ENCODE measurements at places on chromosomes 12 and 14.

DNA sequence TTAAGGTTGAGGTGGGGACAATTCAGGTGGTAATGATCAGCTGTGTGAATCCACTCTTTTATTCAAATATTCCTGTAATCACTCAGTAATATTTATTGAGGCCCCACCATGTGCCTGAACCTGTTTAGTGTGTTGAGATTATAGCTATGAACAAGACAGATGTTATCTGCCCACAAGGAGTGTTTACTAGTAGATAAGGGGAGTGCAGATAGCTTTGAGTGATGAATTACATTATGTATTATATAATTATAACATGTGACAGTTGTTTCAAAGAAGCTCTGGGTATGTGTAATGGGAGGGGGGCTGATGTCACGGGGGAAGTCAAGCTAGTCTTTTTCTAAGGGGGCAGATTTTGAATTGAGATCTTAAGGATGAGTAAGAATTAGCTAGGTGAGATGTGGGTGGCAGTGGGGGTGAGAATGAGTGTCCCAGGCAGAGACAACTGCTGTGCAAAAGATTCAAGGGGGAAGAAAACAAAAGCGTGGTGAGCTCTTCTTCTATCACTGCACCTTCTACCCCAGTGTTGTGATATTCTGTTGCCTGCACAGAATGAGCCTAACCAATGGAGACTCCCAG lies 21.3 kb upstream of the SRRM4 start:
- DNase-seq = no peak

GRCh38 chr14:91231446-91231845 lies 13.1 kb downstream of the GPR68 start:
- DNase-seq = no peak

DNA sequence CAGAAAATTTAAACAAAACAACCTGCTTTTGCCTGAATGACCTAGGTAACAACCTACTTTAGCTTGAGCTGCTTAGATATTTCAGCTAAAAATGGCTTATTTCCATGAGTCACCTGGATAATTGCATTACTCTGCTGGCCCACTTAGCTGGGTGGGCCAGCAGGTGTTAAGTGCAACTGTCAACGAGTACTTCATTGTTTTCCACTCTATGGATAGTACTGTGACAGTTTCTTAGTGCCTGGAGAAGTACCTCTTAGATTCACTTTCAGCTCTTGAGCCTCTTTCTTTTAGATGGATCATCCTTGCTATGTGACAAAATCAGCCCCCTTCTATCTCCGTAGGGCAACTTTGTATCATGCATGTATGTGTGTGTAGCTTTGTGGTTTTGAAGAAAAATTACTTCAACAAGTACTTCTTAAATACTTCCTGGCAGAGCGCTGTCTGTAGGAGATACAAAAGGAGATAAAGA lies 368.2 kb upstream of the ATP2B1 start:
- DNase-seq = no peak

GRCh38 chr14:22986508-22987054 lies 4.2 kb upstream of the AJUBA start:
- peak; percentile 73 for DNase-seq

DNA sequence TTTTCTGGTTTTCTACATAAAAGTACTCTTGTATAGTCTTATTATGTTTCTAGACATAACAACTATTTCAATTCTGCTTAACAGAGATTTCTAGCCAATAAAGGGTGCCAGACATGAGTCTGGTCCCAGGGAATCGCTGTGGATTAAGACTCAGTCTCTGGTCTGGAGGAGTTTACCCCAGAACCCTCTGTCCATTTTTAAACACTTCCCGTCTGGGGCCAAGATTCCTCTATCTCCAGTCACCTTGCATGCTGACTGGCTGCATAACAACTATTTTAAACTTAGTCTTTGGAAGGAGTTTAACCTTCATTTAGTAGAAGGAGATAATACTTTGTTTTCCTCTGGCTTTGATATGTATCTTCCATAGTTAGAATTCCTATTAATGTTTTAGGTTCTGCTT lies 163.1 kb upstream of the IFNG-AS1 start:
- no peak for DNase-seq

DNA sequence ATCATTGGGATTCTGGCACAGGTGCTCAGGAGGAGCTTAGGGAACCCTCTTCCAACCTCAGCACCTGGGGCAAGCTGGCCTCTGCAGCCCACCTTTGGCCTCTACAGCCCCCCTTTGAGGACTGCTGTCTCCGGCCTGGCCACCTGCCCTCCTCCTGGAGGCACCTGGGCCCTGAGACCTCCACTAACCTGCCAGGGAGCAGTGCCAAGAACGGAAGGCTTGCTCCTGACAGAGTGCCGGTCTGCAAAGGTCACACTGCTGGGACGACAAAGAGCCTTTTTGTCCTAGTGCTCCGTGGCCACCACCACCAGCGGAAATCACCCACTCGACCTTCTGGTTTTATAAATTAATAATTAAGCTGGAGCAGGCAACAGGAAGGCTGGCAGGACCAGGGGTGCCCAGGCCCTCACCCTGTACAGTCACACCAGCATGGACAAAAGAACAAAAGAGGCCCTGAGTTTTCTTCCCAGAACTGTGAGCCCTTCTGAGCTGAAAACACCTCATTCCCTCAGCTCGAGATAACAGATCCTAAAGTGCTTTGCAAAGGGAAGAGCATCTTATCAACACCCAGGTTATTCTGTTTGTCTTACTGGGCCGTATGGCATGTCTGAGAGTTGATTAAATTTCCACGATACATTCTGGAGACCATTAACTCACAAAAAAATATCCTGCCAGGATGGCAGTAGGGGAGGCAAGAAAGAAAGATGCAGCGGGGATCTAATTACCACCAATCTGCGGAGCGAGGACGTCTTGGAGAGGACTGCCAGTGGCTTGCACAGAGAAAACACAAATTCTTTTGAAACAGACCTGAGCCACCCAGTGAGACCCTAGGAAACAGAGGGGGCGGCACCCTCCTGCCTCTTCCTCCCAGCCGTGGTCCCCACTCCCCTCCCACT lies 8.2 kb downstream of the TESC start:
- DNase-seq = no peak

DNA sequence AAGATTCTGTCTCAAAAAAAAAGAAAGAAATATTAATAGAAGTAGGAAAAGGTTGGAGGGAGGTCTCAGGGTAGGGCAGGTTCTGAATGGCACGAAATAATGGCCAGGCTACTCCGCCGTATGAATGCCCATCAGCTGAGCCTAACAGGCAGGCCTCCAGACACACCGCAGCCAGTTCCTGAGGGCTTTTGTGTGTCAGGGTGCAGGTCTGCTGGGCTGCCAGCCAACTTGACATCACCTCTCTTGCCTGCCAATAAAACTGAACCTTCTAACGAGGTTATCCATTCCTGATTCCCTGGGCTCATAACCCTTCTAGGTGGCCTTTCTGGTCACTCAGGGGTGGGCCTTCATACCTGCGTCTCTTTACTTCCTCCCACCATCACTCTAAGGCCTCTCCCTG lies 3.0 kb downstream of the IFI27 start:
- DNase-seq = no peak

GRCh38 chr12:92341065-92341668 lies 195.5 kb upstream of the BTG1 start:
- DNase-seq = no peak

- no peak for DNase-seq
These were observed 14.1 kb downstream of the ITGA7 start for GRCh38 chr12:55693323-55694187.

GRCh38 chr12:123037791-123038190 lies 57.3 kb downstream of the ARL6IP4 start:
- no peak for DNase-seq

DNA sequence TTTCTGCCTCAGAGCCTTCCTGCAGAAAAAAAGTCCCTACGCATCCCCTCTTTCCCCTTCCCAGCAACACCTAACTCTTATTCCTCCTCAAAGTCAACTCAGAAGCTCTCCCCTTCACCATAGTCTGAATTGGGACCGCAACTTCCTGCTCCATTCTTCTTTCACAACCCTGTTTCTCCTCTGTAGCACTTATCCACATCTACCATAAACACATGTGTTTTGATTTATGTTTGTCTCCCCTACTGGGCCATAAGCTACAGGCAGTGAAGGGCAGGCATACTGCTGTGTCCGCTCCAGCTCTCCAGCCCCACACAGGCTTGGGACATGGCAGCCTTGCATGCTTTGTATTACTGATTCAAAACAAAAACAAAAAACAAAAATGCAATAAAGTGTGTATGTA lies 5.9 kb downstream of the SDR9C7 start:
- DNase-seq = no peak

GRCh38 chr14:51327376-51327775 lies 87.3 kb downstream of the TMX1 start:
- DNase-seq = no peak

GRCh38 chr12:42969355-42969754 lies 379.8 kb upstream of the PRICKLE1 start:
- no peak for DNase-seq

- DNase-seq = no peak
These were observed 10.3 kb downstream of the SLC6A12 start for GRCh38 chr12:203462-204260.

- DNase-seq = no peak
These were observed 124.6 kb downstream of the SINHCAF start for GRCh38 chr12:31201382-31201781.

- DNase-seq = peak; percentile 73
These were observed at the start of gene PARP11 for GRCh38 chr12:3872800-3873636. Gene PARP11 (minus strand): TSS chr12:3873399. CDS start chr12:3873229, 170 bp downstream.

GRCh38 chr12:112167031-112167461 lies 41.7 kb downstream of the TRAFD1 start:
- no peak for DNase-seq
